CD4-positive, alpha-beta T cell treated with Interleukin-10 for 1 hour (primary cell): ENCODE measurements at places on chromosomes 5 and 9.

GRCh38 chr5:168356171-168356570, 64.7 kb downstream of the WWC1 start:
- no peak for DNase-seq

- DNase-seq = no peak
Measured at GRCh38 chr5:154722097-154722496, 33.1 kb upstream of the LARP1 start.

DNA sequence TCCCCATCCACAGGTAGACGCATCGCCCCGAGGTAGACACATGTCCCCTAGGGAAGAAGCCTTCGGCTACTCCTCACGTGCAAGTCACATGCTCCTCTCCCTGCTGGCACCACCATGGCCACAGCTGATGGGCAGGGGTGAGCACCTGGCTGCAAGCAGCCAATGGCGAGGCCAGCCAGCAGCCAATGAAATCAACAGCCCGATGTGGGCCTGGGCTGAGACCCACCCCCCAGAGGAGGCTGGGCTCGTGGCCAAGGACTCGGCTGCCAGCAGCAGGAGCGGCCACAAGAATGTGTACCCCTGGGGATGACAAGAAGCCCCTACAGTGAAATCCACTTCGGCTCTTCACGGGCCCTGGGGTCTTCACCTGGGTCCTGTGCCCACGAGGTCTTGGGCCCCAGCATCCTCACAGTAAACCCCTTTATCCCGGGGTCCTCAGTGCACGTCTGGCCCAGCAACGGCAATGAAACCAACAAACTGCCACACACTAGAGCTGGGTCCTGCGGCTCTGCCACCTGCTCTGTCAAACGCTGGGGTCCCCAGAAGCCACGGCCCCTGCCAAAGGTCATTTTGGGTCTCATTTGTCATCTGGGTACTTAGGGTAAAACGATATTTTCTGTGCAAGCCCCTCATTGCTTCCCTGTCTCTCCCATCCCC, 22.1 kb upstream of the PTGES start:
- no peak for DNase-seq

DNA sequence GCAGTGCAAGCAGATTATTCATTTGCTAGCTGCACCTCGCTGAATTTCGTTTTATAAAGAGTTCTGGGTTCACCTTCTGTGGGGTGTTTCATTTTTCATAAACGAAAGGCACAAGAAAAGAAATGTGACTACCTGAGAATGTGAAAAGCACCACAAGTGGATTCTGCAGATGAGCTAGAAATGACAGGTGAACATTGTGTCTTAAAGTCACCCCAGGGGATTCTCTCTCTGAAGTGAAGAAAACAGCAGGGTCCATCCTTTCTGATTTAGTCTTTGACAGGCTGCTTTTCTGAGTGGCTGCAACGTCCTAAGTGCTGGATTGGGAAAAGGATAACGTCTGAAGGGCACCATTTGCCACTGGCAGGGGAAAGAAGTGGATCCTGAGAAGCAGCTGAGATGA, 469.3 kb downstream of the SPATA31D1 start:
- no peak for DNase-seq

DNA sequence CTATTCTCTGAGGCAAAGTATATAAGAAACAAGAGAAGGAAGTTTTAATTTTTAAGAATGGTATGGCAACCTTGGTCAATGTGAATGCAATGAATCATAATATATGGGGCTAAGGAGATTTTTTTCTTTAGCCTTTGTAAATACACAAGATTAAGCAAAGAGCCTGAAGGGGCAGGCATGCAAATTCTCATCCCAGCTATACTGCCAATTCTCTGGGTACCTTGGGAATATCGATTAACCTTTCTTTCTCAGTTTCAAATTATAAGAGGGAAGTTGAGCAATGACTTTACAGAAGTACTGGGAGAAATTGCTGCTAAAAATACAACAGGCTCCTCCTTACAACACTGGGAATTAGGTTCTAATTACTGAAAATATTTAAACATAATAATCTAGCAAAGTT, 97.5 kb downstream of the MRPS27 start:
- no peak for DNase-seq

DNA sequence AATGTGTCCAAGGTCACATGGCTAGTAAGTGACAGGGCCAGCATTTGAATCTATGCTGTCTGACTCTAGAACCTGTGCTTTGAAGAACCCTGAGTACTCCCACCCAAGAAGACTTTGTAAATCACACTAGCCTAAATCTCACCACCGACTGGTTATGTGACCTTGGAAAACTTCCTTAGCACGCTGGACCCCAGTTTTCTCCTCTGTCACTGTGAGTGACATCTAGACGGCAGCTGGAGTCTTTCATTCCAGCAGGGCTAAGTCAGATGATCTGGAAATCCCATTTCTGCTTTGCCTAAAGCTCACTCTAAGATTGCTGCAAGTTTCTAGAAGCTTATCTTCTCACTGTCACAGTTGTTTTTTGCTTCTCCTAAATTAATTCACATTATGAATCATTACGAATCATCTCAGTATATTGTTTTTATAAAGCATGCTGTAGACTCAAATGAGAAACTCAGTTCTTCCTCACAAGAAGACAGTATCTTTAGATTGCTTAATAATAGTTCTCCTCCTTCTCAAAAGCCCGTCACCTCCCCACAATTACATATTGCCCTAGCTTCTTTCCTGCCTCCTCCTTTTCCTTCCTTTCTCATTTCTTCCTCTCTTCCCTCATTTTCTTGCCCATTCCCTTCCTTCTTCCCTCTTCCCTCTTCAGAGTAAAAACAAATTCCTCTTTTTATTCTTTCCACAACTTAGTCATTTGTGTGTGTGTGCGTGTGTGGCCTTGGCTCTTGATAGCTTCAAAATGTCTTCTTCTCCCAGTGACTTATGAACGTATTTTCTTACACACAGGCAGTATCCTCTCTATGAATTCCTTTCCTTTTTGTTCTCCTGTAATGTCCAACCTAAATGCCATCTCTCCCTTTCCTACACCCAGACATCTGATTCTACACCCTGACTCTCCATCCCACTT, 16.8 kb downstream of the ALDOB start:
- no peak for DNase-seq

DNA sequence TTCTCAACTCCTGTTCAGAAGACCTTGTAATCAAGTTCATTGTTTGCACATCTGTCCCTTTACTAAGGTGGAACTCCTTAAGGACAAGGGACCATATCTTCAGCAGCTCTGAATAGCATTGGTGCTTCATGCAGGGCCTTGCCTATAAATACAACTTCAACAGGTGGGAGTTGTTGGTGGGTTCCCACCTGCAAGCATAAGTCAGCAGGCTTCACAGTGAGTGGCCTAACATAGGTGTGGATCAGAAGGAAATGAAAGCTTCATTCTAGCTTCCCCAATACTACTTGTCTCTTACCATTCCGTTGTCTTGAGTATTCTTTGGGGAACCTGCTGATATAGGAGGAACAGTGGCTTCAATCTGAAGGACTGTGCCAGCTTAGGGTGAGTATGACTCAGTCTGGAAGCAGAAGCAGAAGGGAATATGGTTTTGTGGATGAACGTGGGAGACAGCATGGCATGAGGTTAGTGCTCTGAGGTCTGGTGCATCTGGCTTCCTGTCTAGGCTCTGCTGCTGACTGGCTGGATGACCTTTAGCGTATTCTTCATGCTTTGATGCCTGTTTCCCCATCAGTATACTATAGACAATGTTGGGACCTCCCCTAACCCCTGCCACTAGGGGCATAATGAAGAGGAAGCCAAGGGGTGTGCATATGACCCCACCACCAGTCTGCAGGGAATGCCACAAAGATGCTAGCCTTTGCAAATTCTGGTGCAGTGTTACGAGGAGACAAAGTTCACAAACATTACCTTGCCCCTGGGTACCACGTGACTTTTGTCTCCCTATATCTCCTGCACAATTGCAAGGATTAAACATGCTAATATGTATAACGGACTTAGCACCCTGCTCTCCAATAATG, 192.3 kb downstream of the PALM2AKAP2 start:
- DNase-seq = peak; percentile 18

DNA sequence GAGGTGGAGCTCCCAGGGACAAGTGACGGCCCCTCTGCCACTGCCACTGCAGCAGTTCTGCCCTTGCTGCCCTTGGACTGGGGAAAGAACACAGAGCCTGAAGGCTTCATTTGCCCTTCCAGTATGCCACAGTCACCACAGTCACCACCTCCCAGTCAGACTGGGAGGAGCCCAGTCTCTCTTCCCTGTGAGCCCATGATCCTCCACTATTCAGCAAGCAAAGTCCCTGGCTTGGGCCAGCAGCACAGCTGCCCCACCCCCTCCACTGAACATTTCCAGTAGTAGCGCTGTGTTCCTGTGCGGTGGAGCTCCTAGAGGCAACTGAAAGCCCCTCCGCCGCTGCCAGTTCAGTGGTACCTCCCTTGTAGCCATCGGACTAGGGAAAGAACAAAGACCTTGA, 329.4 kb downstream of the MAN2A1 start:
- no peak for DNase-seq

GRCh38 chr5:144194144-144194543, 23.5 kb downstream of the KCTD16 start:
- no peak for DNase-seq

GRCh38 chr5:89269721-89270120, 386.7 kb upstream of the MEF2C start:
- DNase-seq = no peak

DNA sequence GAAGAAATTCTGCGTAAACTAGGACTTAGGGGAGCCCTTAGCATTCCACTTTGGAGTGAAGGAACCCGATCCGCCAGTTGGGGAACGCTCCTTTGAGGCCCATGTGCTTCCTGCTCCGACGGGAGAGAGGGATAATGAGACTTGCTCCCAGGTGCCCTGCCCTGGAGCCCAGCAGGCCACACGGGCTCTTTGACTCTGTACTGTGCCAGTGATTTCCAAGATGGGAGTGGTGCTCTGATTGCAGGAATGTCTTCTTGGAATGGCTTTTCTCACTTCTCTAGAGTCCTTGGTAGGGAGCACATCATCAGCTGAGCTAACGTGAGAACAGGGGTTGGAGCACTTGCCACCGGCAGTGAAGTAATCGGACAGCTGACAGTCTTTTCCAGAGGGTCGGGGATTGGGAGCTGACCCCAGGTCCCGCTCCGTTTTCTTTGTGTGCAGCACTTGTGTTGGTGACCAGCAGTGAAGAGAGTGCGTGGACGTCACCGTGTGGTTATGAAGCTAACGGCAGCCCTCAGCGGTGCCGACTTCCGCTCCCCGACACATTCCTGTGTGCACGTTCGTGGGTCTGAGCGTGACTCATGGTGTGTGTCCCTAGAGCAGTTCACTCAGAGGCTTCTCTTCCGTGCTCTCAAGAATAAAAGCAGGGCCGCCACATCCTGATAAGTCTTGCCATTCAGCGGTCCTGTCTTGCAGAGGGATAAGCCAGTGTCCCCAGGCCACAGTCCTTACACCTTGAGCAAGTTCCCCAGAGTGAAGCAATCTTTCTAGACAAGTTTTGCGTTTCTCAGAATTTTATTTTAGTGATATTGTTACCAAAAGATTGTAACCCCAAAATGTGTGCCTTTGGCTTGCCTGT, 25.6 kb downstream of the ABL1 start:
- no peak for DNase-seq

- no peak for DNase-seq
Measured at GRCh38 chr9:73597771-73598170, 446.1 kb downstream of the ANXA1 start.

DNA sequence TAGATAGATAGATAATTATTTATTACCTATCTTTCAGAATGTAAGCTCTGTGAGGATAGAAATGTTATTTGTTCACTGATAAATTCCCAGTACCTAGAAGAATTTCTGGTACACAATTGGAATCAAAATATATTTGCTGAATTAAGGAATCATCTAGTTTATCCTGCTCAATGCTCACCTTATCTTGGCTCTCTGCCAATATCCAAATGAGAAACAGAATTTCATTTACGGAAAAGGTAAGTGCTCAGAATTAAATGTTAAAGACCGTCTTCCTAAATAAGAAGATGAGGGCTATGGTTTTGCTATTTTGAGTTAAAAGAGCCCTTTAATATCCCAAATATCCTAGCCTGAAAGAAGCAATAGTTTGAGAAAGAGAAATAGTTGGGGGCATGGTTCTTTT, 232.1 kb upstream of the PDE4D start:
- DNase-seq = no peak

DNA sequence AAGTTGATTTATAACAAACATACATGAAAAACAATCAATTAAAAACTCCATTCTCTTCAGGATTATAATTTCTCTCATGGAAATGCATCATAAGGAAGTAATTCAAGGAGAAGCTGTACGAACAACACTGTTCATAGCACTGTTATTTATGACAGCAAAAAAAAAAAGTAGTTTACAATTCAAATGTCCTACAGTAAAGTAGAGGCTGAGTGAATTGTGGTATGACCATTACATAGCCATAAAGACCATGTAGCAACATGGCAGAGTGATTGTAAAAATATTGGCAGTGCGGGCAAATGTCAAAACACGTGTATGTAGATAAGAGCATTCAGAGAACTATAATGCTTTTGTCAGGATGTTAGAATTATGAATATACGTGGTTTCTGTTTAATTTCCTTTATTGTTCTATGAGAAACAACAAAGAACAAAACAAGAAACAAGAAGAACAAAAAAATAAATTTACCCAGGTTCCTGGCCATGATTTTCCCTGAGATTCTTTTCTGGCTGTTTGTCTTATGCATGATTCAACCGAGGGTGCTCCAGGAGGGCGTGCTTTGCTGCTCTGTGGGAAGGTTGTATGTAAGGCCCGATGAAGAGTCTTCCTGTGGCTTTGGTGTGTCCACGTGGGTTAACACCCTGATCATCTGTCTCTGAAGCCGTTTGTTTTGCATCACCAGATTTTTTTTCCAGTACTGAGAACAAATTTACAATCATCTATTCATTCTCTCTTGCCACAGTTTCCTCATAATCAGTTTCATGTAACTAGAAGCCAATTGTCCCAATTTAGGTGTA, 28.8 kb downstream of the GCNT4 start:
- peak; percentile 50 for DNase-seq

DNA sequence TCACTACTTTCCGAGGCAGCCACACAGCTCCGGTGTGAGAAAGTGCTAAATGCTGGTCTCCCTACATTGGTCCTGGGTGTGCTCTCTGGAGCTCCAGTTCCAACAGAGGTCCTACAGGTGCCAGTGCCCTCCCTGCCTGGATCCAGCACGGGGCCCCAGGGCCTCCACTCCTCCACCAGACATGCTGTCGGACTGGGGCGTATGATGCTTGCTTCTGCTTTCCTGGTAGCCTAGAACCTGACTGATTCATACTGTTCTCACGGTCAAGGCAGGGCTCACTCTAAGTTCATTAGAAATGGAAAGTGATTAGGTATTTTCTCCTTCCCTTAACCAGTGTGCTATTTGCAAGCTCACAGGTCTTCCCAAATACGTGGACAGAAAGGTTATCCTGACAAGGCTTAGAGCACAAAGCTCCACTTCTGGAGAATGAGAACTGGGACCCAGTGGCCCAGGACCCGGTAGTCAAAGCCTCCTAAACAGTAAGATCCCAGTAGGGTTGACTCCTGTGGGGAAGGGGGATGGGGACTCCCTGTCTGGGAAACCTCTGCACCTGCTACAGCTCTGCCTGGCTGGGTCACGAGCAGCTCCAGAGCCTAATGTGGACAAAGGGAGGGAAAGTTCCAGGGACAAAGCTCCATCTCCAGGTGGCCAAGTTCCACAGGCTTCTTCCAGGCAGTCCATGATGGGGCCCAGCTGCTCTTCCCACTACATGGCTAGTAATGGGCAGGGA, 98.1 kb downstream of the PAX5 start:
- DNase-seq = no peak

GRCh38 chr9:126376311-126377175, 49.9 kb downstream of the MVB12B start:
- DNase-seq = no peak
